ENCODE measurements at places on chromosomes 3 and 15. TPM values are rescaled to one million over a fixed set of nuclear protein-coding genes. Genes with fewer than 3 reads are reported as not detected.

The GNAT1 gene
- total RNA-seq, result not detected

The UBAP1L gene
- 0.38 TPM for total RNA-seq

The CTXN2 gene
- total RNA-seq, result not detected

- DNase-seq, result no peak
Measured at GRCh38 chr3:149450281-149450680, 24.2 kb upstream of the TM4SF4 start.

- DNase-seq, result peak; percentile 18
Measured at GRCh38 chr3:25513642-25514266, 85.7 kb downstream of the RARB start.

DNA sequence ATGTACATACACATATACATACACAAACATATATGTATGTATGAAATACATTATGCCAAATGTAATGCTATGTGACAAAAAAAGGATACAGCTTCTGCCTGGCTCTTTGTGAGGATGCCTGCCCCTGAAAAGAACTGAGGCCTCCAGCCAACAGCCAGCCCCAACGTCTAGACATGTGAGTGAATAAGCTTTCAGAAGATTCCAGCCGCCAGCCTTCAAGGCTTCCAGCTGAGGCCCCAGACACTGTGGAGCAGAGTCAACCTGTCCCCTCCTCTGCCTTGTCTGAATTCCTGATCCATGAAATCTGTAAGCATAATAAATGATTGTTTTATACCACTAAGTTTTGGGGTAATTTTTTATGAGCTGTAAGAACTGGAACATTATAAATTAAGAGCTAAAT, 24.7 kb downstream of the GXYLT2 start:
- DNase-seq, result no peak

DNA sequence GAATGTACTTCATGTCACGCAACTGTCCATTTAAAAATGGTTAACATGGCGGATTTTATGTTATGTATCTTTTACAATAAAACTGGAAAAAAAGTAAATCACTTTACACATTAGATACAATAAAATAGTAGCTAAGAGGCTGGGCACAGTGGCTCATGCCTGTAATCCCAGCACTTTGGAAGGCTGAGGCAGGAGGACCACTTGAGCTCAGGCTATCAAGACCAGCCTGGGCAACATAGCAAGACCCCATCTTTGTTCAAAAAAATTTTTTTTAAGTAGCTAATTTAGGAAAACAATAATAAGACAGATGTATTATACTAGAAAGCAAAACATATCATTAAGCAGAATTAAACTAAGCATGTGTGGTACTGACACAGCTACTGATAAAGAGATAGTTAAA, 11.5 kb downstream of the RNF168 start:
- no peak for DNase-seq

GRCh38 chr3:47430606-47431005, 45.1 kb downstream of the SCAP start:
- DNase-seq, result no peak

GRCh38 chr3:98657457-98657856, 64.0 kb upstream of the CPOX start:
- DNase-seq, result no peak

GRCh38 chr3:16978234-16978920, 93.6 kb downstream of the PLCL2 start:
- no peak for DNase-seq

DNA sequence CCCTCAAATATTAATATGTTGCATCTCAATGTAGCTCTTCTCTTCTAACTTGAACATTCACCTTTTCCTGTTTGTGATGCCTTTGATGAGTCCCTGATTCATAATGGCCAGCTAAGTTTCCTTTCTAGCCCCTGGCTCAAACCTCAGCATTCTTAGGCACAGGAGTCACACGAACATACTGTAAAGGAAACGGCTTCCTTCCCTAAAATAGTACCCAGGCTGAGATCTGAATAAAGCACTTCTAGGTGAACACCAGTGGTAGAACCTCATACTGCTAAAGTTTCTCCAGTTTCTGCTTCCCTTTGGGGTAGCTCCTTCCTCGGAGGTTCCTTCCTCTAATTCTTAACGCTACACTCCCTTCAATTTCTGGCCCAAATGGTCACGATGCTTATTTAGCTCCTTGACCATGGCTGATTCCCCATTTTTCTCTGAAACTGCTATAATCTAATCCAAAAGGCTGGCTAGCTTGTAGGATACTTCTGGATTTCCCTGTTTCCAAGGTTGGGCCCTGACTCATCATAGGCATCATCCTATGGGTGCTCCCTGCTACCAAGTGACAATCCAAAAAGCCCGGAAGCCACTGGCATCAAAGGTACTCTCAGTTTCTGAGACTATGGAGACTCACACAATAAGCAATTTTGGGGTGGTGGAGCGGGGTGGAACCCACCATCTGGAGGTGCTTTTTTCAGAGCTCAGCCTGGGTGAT, 2.4 kb downstream of the ANAPC13 start:
- peak; percentile 77 for DNase-seq

- DNase-seq, result no peak
Measured at GRCh38 chr15:81279621-81280485, 44.1 kb downstream of the STARD5 start.

DNA sequence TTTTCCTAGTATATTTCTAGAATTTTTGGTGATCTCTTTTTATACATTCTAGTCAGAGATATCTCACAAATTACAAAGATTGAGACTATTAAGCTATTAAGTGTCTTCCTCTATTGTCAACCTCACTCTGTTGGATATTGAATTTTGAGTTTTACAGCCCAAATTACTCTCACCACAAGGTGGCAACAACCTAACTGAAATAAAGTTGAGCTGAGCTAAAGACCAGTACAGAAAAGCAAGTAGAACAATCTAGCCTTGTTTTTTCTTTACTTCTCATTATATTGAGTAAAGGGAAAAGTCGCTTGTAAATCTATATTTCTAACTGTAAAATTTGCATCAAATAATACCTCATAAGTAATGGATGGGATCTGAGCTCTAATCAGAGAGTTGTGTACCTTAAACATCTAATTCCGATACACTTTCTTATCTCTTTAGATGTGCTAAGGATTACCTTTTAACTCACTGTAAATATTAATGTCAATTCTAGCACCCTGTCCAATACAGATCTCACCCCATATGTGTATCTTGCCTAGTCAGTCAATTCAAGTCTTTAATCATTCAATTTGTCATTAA, 13.6 kb upstream of the COMMD2 start:
- peak; percentile 44 for DNase-seq

GRCh38 chr3:160154033-160154432, 71.2 kb upstream of the C3orf80 start:
- peak; percentile 49 for DNase-seq

DNA sequence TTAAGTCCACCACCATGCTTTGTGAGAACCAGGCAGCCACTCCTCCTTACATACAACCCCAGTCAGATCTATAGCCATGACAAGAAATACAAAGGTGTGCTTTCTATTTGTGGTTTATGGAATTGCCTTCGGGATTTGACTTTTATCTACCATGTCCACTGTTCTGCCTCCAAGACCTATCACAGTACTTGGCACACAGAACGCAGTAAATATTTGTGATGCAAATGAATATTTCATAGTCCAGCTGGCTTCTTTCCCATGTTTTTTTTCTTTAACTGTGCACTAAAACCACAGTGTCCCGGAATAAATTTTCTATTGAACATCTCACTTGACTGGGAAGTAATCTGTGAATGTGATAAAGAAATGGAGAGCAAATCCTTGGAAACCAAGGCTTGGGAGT, 314.7 kb downstream of the RORA start:
- no peak for DNase-seq

DNA sequence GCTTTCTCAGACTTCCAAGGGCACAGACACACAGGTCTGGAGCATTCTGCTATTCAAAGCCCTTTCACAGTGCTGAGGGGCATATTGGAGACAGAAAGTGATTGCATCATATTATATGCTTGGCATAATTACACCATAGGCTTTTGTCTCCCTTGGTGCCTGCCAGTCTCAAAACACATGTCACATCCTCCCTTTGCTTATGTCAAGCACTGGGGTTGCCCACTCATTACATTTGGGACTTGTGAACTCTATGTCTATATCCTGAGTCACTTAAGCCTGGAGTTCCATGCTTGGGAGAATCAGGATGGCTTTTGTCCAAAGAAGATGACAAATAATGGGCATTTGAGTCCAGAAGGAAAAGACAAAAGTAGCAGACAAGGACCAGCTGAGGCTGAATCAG, 12.3 kb upstream of the PDZRN3 start:
- DNase-seq, result peak; percentile 82

GRCh38 chr3:141100531-141101320, 49.6 kb downstream of the SPSB4 start:
- DNase-seq, result no peak
